ENCODE measurements at places on chromosomes 6 and 20.

DNA sequence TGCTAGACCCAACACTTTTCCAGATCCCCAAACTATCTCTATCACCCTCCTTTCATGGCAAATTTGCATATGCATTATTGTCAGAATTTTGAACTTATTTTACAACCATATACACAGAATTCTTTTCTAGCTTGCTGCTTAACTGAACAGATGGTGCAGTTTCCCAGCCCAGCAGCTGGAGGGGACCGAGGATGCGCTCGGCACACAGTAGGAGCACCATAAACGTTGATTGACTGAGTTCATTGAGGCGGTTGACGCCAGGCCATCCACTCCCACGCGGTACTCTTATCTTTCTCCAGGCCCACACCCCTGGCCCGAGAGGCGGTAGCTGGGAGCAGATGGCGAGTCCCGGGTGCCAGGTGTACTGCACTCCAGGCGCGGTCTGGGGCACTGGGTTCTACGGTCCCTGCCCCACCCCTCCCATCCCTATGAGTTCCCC, 6.8 kb upstream of the SOX4 start:
- no peak for DNase-seq

GRCh38 chr6:5030596-5031136, 26.8 kb upstream of the RPP40 start:
- DNase-seq, result peak; percentile 75

DNA sequence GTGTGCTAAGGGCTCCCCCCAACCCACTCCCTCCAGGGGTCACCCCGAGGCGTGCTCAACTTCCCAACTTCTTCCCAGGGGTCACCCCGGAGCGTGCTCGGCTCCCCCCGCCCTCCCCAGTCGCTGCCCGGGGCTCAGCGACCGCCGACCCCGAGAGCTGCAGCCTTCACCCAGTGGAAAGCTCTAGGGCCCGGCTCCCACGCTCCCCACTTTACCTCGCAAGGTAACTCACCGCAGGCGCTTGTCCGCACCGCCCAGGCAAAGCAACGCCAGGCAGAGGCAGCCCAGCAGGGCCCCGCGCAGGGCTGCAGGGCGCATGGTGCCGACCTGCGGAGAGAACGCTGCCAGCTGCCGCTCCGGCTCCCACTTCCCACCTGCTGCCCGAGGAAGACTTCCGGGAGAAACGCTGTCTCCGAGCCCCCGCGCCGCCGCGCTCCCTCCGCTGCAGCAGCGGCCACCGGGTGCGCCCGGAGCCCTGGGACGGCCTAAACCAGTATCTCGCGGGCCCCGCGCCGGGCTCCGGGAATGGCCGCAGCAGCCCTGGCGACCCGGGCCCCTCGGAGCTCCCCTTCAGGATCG, 396 bp downstream of the RNASET2 start:
- DNase-seq, result peak; percentile 16

DNA sequence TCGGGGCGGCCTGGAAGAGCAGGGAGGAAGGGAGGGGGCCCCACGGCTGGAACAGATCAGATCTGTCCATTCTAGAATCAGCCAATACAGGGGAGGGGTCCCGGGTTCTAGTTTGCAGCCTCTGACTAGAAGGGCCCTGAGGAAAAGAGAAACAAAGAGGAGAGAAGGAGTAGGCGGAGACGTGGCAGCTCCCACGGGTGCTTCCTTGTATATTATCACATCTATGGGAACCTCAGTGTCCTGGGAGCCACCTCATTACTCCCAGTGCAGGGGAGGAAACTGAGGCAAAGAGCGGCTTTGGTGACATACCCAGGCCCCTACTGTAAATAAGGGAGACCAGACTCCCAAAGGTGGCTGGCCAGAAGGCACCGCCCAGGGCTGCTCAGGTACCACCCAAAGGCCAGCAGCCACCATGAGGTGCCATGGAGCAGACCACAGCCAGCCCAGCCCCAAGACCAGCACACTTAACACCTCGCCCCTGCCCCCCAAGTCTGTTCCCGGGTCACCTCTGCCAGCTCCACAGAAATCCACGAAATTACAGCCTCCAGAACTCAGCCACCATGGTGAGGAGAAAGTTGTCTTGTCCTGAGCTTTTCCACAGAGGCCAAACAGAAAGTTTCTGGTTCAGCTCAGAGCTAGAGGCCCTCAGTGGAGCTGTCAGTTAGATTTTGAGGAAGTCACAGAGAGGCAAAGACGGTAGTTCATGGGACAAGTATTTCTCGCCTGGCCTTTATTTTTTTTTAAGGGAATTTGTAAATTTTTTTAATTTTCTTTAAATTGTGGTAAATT, 2.1 kb downstream of the ZC3H12D start:
- no peak for DNase-seq
